ENCODE measurements at places on chromosomes 12 and 14.

DNA sequence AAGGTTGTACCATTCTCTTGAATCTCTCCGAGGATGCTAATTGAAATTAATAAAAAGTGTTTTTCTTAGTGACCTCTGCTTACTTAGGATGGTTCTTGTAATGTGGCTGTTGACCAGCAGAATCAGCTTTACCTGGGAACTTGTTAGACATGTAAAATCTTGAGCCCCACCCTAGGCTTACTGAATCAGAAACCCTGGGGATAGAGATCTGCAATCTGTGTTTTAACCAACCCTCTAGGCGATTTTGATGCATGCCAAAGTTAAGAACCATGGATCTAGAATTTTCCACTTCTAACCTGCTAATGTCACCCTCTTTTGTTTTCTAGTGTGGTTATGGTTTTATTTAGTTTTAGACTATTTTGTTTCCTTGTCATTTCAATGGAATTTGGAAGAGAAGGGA is 6.5 kb downstream of the NUBPL start:
- no peak for DNase-seq

DNA sequence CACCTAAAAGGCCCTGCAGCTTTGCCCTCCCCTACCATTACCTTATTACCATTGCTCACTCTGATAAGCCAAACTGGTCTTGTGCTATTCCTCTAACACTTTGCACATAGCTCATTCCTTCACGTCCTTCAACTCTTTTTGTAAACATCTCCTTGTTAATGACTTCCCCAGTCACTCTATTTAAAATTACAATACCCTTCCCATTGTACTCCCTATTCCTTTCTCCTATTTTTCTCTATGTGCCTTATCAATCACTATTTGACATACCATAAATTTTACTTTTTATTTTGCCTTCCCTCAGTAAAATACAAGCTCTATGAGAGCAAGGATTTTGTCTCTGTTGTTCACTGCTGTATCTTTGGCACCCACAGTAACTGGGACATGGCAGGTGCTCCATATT is 5.4 kb downstream of the SARNP start:
- DNase-seq: no peak

DNA sequence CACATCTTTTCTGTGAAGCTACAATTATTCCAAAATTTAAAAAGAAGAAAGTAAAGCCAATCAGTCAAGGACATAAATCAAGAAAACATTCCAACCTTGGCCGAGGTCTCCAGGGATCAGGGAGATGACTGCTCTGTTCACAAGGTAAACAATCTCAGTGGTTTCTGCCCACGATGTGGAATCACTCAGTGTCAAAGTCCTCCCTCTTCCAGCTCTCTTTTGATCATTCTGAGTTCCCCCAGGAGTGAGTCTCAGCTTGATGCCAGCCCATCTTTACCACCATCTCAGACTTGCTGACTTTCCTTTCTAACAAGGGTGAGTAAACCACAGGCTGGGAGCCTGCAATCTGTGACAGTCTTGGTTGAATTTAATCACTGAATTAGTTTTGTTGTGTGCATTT is 4.8 kb upstream of the SERPINA9 start:
- no peak for DNase-seq

DNA sequence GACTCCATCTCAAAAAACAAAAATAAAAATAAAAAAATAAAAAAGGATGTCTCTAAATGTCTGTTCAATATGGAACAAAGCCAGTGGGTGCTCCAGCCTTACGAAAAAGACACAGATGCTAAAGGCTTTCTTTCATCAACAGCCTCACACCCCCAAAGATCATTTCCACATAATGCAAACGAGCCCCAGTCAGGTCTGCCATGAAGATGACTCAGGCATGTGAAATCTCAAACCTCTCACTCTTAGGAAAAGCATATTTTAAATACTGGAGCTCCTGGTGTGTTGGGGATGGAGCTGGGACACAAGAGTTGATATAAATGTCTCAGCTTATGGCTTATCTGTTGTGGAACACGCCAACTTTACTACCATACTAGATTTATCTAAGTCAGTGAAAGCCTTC is 49.9 kb upstream of the PLXNC1 start:
- DNase-seq: no peak

- DNase-seq: no peak
These were observed 1327.5 kb upstream of the FLRT2 start for GRCh38 chr14:84202486-84202885.

- no peak for DNase-seq
These were observed 14.2 kb downstream of the AMN1 start for GRCh38 chr12:31714406-31715271.

DNA sequence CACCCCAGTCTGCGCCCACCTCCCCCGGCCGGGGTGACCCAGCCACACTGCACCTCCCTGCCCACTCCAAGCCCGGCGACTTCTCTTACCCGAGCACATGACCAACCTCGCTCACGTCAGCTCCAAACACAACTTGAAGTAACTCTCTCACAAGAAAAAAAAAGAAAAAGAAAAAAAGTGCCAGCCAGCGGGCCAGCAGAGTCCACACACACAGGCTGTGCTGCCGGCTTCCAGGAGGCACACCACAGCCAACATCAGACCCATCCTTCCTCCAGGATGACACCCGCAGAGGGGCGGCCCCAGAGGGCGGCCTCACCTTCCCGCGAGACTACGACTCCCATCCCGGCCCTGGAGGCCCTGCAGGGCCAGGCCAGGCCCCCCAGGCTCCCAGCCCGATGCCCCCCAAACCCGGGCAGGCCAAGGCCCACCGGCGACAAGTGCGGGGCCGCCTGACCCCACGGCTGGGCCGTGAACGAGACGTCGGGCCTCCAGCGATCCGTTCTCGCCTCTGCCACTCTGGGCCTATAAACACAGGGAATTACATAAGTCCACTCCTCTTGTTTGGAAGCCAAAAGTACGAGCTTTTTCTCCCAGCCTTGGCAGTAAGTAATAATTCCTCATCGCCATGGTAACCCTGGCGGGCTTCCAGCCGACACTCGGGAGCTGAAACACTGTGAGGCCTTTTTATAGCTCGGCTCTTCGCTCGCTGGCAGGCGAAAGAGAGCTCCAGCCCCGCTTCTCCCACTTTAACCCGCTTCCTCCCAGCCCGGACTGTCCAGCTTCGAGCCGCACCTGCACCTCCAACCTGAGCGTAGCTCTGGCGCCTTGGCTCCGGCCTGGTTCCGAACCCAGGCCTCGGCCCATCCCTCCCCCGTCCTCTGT is 49.1 kb downstream of the NCOR2 start:
- DNase-seq: no peak

DNA sequence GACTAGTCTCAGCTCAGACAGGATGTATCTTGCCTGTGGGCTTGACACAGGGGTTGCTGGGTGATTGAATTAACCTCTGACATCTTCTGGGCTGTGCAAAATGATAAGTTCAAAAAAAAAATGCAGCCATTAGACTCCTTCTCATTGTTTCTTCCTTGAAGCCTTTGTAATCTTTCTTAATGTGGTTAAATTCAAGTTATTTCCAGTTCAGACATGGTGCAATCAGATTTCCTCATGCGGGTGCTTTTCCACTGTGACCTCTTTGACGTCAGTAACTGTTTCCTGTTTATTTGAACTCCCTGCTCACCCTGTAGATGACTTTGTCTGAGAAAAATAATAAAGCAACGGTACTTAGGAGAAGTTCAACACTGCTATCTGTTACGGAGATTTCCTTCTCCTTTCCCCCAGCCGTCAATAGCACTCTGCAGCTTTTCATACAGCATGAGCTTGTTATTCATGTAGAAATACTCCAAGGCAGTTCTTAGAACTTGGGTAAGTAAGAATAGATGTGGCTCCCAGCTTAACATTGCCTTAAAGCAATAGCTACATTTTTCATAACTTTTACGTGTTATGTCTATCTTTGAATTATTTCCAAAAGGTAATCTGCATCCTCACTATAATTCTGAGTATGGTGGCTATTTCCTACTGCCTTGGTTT is 155.5 kb downstream of the PRKCH start:
- no peak for DNase-seq

DNA sequence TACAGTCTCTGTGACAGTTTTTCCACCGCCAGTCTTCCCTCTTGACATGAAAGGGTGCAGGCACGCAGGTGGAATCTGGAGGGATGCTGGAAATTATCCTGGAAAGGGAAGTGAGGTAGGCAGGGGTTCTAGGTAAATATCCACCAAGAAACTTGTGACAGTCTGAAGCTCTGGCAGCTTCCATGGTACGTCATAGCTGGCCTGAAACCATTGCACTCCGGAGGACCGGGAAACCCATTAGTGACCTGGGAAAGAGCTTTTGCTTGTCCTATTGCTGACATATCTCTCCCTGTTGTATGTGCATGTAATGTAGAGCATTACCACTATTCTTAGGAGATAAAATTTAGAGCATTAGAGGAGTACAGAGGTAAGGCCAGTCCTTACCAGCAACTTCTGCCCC is 275.9 kb downstream of the EGLN3 start:
- no peak for DNase-seq

- DNase-seq: no peak
These were observed 905 bp downstream of the LRRC23 start for GRCh38 chr12:6905414-6906040.

- DNase-seq: no peak
These were observed 5.8 kb upstream of the GLT8D2 start for GRCh38 chr12:104055686-104056388.

DNA sequence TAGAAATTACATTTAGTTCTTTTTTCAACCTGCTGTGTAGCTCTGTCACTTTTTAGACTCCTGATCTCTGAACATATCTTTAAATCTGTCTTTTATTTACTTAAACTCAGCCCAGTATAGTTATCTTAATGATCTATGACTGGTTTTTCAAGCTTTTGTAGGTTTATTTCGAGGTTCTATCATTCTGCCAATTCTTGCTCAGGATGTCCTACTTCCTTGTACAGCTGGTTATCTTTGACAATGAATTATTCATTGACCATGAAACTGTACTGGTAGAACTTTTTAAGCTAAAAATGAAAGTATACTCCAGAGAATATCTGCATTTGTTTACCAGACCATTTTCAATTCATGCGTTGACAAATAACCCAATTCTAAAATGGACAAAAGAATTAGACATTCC is 37.8 kb downstream of the TC2N start:
- DNase-seq: no peak

- no peak for DNase-seq
These were observed 55.0 kb upstream of the NELL2 start for GRCh38 chr12:44930972-44931600.

GRCh38 chr12:91108196-91108755 is 3.0 kb downstream of the LUM start:
- DNase-seq: no peak

- DNase-seq: no peak
These were observed 26.6 kb downstream of the DDX51 start for GRCh38 chr12:132117558-132117875.

GRCh38 chr12:67047634-67048033 is 221.5 kb upstream of the CAND1 start:
- DNase-seq: no peak

DNA sequence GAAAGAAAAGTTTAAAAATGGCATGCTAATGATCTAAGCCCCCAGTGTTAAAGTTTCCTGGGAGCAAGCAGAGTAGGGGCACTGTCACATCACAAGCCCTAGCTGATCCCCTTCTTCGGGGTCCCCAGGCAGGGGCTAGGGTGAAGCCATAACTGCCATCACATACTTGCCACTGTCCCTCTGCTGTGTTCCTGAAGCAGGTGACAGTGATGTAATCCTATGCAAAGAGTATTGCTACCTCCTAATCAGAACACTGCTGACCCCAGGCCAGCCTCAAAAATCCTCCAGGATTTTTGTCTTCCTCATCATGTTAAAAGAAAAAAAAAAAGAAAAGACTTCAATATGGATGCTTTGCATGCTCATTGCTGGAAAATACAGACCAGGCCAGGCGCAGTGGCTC is 1.2 kb upstream of the RFC5 start:
- no peak for DNase-seq

- DNase-seq: no peak
These were observed 13.2 kb upstream of the MDM2 start for GRCh38 chr12:68794653-68795251.

GRCh38 chr12:108063192-108063591 is 65.9 kb upstream of the WSCD2 start:
- no peak for DNase-seq

GRCh38 chr14:34222867-34223266 is 239.2 kb downstream of the SPTSSA start:
- no peak for DNase-seq

DNA sequence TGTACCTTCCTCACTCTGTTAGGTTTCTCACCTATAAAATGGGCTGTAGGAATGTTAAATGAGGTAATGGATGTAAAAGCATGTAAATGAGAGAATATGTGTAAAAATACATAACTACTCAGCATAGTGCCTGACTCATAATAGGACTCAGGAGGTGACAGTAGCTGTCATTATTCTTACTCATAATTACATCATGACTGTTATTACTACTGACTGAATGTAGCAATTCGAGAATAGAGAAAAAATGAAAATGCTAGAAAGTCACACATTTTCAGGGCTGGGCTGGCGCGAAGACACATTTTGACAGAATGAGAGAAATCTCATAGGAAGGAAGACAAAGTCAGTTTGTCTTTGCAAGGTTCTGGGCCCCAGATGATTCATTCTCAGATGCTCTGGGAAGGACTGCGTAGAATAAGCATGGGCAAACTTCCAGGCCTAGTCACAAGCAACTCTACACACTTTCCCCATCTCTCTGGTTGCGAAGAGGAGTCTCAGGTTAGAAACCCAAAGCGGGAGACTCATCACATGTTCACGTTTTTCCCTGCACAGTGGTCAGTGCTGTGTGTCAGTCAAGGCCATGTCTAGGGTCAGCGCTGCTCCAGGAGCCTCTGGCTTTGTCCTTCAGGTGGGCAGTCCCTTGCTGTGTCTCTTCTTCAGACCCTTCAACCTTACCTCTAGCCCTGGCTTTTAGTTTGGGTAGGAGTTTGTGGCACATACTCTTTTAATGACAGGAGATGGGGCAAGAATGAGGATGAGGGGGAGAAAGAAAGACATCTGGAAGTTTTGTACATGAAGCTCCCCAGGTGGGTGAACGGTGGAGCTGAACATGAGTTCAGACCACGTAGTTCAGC is 8.4 kb downstream of the GPRC5A start:
- DNase-seq: peak; percentile 60

DNA sequence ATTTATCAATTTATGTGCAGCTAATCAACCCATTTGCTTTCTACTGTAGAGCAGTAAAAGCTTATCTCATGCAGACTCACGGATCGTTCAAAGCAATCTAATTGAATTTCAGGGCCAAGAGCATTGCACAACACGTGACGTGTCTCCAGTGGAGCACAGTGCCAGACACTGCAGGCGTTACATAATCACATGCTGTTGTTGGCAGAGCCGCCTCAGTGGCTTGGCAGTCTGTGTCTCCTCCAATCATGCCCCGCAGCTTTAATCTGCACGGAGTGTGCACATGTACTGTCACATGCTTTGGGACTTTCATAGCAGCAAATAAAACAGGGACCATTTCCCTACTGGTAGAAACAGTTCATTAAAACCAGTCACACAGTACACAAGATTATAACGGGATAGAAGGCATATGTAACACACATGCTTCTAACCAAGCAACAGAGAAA is 309.3 kb downstream of the ITPR2 start:
- DNase-seq: no peak

Data from stimulated activated CD4-positive, alpha-beta T cell treated with anti-CD3 and anti-CD28 coated beads, Interleukin-2, amount 100 ng/mL, for 24 hours (primary cell).